ENCODE measurements at places on chromosomes 5 and 9.

DNA sequence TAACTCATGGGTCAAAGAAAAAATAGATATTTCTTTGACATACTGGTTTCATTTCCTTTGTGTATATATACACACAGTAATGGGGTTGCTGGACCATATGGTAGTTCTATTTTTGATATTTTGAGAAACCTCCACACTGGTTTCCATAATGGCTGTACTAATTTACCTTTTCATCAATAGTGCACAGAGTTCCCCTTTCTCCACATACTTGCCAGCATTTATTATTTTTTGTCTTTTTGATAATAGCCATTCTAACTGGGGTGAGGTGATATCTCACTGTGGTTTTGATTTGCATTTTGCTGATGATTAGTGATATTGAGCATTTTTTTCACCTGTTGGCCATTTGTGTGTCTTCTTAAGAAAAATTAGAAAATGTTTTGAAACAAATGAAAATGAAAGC, 78.4 kb upstream of the CKMT2 start:
- DNase-seq, result no peak

DNA sequence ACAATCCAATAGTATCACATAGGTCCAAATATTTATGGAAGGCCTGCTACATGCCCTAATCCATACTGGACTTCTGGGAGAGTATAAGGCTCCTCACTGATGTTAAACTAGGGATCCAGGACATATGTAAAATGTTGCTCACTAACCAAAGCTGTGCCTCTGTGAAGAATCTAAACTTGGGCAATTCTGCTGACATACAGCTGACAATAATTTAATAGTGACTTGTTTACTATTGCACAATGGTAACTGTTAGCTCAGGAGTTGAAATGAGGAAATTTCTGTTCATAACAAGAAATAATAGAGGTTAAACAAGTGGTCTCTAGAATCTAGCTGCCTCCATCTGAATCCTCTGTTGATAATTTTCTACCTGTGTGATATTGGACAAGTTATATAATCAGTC, 14.9 kb upstream of the CTXN3 start:
- DNase-seq, result no peak

DNA sequence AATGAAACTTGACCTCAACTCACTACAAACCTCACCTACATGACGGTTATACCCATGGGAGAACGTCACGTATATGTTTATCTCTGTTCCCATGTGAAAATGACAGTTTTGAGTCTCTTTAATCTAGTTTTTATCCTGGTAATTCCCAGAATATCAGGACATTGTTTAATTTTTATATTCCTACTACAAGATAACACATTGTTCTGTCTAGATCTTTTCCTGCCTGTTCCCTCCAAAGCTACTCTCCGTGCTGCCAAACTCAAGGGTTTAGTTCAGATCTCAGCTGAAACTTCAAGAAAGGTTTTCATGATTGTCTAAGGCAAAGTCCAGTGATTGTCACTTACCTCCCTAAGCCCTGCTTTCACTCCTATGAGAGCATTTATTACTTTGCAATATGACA, 1159.4 kb upstream of the SEMA6A start:
- no peak for DNase-seq

GRCh38 chr9:107612136-107612535, 122.6 kb upstream of the KLF4 start:
- DNase-seq, result no peak

GRCh38 chr5:66814146-66814991, 218.2 kb downstream of the MAST4 start:
- DNase-seq, result peak; percentile 27

GRCh38 chr5:150503977-150504620, 3.8 kb upstream of the NDST1 start:
- no peak for DNase-seq

- DNase-seq, result peak; percentile 9
Observed at GRCh38 chr5:128774605-128775004, 190.7 kb upstream of the SLC27A6 start.

GRCh38 chr5:125348936-125349831, 602.7 kb upstream of the ZNF608 start:
- no peak for DNase-seq

- DNase-seq, result no peak
Observed at GRCh38 chr5:35884191-35884769, 27.6 kb downstream of the IL7R start.

DNA sequence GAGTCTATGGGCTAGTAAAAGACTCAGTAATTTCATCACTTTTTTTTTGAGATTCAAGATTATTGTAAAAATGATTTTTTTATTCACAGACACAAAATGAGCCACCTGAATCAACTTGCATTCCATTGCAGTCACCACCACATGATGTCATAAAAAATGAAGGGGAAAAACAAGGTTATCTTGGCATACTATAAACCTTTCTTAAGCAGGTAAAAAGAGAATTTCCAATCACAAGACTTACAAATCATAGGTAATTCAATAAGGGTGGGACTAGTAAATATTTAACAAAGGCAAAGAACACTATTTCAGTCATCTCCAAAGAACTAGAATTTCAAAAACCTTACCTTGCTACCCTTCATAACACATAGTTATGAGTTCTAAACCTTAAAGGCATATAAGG, 30.7 kb downstream of the TRPM6 start:
- DNase-seq, result no peak

- no peak for DNase-seq
Observed at GRCh38 chr5:1032551-1033027, 24.0 kb downstream of the NKD2 start.

DNA sequence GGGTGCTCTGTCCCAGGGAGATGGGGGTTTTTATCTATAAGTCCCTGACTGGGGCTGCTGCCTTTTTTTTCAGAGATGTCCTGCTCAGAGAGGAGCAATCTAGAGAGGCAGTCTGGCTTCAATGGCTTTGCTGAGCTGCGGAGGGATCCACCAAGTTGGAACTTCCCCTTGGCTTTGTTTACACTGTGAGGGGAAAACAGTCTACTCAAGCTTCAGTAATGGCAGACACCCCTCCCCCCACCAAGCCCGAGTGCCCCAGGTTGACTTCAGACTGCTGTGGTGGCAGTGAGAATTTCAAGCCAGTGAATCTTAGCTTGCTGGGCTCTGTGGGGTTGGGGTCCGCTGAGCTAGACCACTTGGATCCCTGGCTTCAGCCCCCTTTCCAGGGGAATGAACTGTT, 375.8 kb downstream of the RAB3C start:
- DNase-seq, result no peak

GRCh38 chr5:148969291-148969690, 93.6 kb downstream of the SH3TC2 start:
- no peak for DNase-seq

GRCh38 chr9:95822583-95823431, 52.7 kb upstream of the ERCC6L2 start:
- peak; percentile 45 for DNase-seq

DNA sequence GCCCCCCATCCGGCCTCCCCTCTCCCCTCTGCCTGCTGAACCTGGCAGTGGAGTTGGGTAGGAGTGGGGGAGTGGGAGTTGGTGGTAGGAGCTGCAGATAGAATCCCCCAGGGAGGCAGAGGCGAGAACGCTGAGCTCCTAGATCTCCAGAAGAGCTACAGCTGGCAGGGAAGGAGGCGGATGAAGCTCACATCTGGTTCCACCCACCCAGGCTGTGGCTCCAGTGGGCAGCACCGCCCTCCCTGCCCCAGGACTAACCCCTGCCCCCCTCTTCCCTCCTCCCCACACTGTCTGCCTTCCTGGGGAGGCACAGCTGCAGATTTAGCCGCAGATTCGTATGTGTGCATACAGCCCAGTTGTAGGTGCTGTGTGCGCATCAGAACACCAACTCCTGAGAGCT, 34.2 kb downstream of the C9orf50 start:
- no peak for DNase-seq

- no peak for DNase-seq
Observed at GRCh38 chr5:180688330-180689070, 39.1 kb upstream of the FLT4 start.

GRCh38 chr9:118721923-118722322, 647.3 kb downstream of the BRINP1 start:
- DNase-seq, result no peak

GRCh38 chr5:39521098-39521860, 96.5 kb upstream of the DAB2 start:
- no peak for DNase-seq

GRCh38 chr5:155471027-155471426, 457.5 kb downstream of the KIF4B start:
- no peak for DNase-seq

- peak; percentile 54 for DNase-seq
Observed at GRCh38 chr5:154756868-154757813, 2.0 kb downstream of the LARP1 start.
